Activated naive CD4-positive, alpha-beta T cell treated with anti-CD3 and anti-CD28 coated beads, Interleukin-2, amount 50 U/mL, for 16 hours (primary cell): ENCODE measurements at places on chromosomes 3 and 15.

- DNase-seq = no peak
Measured at GRCh38 chr3:100613721-100614390, 4.5 kb downstream of the ADGRG7 start.

GRCh38 chr15:53831907-53832770 is 72.7 kb upstream of the WDR72 start:
- DNase-seq = no peak

DNA sequence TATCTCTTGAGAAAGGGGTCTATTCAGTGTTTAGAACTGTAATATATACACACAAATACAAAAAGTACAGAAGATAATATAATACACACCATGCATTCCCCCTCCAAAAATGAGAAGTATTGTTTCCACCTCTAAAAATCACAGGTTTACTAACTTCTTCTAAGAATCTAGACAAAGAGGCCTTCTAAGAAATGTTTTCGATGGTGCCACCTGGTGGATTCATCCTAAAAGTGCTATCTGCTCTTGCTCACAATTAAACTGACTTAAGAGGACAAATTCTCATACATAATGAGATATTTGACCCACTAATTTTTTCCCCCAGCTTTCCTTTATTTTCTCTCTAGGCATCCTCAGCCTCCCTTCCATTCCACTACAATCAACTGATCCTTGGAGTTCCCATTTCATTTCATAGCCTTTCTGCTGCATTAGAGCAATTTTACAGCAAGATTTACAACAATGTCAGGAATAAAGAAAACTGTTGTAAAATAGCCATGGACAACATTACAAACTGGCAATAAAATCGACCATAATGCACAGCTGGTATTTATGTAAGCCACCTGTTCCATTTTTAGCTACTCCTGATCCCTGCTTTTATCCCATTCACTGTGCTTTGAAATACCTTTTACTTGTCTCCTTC is 124.6 kb downstream of the ARRDC4 start:
- peak; percentile 21 for DNase-seq

DNA sequence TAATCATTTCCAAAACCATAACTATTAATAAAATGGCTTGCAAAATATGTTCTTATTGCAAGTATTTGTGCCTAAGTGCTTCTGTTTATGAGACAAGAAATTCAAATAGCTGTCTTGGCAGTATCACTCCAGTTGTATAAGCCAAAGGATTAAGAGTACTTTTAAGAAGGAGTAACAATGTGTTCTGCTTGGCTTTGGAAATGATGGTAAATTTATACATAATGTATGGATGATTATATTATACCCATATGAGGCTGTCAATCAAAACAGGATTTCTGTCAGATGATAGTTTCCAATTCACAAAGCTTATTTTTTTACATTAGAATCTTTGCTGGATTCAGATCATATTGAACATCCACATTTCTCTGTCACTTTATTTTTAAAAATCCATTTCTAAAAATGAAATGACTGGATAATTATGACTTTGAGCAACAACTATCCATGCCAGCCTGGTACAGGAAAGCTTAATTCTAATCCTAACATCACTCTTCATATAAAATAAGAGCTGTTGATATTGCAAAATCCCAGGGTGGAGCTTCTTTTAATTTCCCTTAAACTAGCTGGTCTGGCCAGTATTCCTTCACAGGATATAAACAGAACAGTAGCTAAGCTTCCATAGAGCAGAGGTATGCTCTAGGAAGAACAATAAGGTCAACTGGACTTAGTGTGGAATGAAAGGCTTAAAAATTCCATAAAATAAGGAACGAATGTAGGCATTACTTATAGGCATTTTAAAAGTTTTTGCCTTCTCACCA is 30.0 kb upstream of the ZNF280D start:
- no peak for DNase-seq

DNA sequence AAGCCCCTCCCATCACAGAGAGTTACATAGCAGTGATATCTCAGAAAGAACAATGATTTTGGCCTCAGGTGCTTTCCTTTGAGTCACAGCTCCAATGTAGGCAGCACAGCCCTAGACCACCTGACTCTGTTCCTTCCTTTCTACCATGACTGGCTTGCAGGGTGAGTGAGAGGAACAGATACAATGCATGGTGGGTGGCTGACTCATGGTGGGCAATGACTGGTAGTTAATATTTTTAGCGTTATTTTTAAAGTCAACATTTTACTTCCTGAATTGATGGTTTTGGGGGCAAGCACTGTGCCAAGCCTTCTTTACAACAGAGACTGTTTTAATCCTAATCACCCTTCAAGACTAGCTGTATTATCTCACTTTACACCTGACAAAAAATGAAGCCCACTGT is 32.8 kb upstream of the ST3GAL6 start:
- DNase-seq = no peak
